Hematopoietic multipotent progenitor cell treated with erythropoietin and hydrocortisone succinate and interleukin-3 and kit ligand, for 17 days (in vitro differentiated cells): ENCODE measurements at places on chromosomes 3 and 15.

- no peak for DNase-seq
Observed at GRCh38 chr15:83278191-83278590, 6.3 kb downstream of the BNC1 start.

GRCh38 chr15:59591356-59591755, 20.2 kb upstream of the GCNT3 start:
- no peak for DNase-seq

GRCh38 chr3:8573342-8573926, 71.2 kb downstream of the SSUH2 start:
- no peak for DNase-seq

- DNase-seq, result no peak
Observed at GRCh38 chr15:84003791-84004503, 231.6 kb upstream of the GOLGA6L4 start.

DNA sequence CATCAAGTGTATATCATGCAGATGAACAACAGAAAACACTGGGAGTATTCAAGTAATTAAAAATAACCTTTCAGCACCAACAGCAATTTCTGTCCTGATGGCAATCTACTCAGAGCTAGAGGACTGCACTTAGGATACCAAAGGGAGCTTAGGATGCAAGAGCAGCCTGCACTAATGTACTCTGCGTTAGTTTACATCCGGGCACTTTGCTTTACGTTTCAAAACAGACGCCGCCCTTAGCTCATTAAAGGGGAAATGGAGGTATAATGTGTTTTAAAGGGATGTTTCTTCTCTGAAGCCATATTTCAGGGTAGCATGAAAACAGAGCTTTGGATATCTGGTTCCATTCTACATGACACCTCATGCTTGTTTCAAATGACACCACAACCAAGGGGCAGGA, 14.0 kb upstream of the B3GNT5 start:
- no peak for DNase-seq

DNA sequence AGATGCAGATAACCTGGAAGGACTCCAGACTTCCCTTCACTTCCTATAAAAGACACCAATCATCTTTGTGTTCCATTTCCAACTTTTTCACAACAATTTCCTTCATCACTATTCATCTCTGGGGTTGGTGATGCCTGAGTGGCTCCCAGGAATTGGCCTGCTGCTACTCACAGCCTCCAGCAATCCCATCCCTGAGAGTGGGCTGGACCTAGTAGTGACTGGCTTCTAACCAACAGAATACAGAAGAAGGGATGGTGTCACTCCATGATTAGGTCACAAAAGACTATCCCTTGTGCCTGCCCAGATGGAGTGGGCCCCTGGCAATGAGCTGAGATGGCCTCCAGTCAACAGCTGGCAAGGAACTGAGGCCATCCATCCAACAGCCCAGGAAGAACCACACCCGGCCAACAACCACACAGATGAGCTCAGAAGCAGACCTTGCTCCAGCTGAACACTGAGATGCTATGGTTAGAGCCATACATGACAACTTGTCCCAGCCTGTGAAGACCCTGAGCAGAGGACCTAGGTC, 20.9 kb downstream of the OCA2 start:
- DNase-seq, result no peak

DNA sequence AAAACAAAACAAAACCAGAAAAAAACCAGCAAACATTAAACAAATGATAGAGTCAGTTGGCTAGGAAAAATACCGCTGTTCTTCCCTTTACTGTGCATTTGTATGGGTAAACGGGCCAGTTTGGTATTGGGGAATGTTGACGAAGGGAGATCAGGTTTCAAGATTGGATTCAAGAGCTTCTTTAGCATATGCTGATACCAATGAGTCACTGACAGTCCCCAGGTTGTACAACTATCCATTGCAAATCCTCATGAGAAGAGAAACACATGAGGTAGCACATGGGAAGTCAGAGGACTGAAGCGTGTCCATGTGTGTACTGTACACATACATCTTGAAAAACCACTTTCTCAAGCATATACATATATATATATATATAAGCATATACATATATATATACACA, 25.6 kb downstream of the TIGIT start:
- DNase-seq, result no peak

DNA sequence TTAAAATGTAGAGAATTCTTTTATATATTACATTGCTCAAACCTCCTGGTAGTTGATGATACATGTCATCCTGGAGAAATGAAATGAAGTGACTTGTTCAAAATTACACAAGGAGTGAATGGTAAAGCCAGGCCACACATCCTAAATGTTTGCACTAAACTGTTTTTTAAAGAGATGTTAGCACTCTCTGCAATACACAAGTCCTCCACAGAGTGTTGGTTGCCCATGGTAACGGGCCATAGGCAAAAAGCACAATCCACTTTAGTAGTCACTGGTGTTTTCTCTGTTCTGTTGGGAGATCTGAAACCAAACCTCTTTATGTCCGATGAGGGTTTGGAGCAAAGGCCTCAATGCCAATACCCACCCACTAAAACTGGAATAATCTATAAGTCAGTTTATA, 907.4 kb downstream of the NTRK3 start:
- DNase-seq, result no peak

GRCh38 chr15:57160823-57161560, 215.3 kb upstream of the CGNL1 start:
- no peak for DNase-seq

- no peak for DNase-seq
Observed at GRCh38 chr3:63981980-63982379, 41.3 kb downstream of the PSMD6 start.

GRCh38 chr3:16146015-16146730, 28.3 kb upstream of the GALNT15 start:
- no peak for DNase-seq

DNA sequence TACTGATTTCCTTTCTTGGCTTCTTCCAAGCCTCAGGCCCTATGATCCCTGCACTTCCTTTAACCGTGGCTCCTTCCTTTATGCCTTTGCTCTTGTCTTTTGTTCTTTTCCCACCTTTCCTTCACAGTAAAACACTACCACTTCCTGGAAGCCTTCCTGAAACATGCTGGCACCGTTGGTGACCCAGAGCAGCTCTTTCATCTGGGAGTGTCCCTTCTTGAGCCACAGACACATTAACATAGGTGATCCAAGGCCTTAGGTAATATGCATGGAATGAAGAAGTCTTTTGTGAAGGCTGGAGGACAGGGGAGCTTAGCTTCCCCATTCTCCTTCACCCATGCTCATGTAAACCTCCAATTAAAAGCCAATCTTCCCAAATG, 39.4 kb downstream of the AMOTL2 start:
- no peak for DNase-seq

DNA sequence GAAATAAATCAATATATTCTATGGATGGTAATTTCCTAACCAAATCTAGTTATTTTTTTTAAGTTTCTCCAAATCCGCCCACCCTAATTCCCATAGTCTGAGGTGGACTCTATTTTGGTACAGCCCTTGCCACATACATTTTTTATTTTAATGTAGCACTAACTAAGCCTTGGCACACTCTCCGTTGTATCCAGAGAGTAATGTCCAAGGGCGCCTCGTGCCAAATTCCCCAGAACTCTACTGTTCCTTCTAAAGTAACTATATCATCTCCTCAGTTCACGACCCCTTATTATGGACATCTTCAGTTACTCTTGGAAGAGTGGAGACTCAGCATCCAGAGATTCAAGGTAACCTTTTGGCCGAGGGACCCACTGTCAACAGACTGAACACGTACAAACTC, 1.3 kb downstream of the VGLL3 start:
- no peak for DNase-seq

DNA sequence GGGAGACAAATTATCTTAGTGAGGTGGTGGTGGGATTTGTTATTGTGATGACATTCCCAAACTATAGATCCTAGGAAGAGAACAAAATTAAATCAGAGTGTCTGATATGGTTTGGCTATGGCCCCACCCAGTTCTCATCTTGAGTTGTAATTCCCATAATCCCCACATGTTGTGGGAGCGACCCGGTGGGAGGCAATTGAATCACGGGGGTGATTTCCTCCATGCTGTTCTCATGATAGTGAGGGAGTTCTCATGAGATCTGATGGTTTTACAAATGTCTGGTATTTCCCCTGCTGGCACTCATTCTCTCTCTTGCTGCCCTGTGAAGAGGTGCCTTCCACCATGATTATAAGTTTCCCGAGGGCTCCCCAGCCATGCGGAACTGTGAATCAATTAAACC, 62.0 kb downstream of the RPL22L1 start:
- no peak for DNase-seq

DNA sequence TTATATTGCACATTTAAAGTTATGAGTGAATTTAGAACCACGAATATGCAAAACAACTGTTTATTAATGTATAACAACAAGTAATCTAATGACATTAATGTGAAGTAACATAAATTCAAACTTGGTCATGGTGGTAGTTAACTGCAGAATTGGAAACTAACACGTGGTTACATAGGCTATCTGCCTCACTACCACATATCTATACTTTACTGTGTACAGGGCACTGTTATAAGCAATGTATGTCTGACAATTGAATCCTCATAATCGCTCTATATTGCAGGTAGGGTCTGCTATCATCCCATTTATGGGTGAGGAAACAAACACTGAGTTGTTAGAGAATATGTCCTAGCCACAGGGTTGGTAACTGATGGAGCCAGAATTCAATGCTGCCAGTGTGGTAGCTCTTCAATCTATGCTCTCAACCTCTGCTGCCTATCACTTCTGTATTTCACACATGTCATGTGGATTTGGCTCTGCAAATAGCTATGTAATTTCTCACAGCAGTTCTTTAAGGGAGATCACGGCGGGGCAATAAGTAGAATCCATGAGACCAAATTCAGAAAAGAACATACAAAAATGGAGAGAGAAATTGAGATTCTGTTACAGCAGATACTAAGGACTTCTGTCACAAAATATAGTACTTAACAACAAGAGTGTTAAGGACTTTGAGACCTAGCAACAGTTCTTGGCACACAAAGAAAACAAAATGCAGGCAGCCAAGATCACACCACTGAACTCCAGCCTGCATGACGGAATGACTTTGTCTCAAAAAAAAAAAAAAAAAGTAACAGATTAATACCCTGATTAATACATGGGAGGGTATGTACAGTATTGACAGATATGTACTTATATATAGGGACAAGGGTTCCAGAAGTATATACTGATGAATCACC, 100.0 kb upstream of the CSPG5 start:
- DNase-seq, result no peak

DNA sequence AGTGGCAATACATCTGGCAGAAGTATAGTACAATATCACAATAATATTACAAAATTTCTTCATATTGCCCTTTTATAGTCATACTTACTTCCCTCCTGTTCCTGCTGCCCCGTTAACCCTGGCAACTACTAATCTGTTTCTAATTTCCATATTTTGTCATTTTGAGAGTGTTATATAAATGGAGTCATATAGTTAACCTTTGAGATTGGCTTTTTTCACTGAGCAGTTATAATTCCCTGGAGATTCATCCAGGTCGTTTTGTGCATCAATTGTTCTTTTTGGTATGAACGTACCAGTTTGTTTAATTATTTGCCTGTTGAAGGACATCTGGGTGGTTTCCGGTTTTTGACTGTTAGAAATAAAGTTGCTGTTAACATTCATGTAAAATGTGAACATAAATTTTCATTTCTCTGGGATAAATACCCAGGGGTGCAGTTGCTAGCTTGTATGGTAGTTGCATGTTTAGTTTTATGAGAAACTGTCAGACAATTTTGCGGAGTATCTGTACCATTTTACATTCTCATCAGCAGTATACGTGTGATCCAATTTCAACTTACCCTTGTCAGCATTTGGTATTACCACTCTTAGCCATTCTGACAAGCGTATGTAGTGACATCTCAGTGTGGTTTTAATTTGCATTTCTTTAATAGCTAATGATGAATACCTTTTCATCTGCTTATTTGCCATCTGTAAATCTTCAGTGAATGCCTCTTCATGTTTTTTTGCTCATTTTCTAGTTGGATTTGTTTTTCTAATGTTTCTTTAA, 32.2 kb upstream of the IL20RB start:
- DNase-seq, result no peak

DNA sequence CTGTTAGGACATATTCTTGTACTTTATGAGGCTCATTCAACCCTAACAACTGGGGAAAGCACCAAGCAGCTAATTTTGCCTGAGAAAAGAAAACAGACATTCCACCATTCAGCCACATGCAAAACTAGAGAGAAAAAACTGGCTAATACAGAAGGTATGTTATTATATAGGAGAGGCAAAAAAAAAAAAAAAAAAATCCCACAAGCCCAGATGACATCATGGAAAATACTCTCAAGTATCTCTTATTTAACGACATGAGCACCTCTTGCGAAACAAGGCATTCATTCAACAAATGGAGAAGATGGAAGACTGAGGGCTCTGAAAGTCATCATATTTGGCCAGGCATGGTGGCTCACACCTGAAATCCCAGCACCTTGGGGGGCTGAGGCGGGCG, 61.5 kb downstream of the PRICKLE2 start:
- no peak for DNase-seq

DNA sequence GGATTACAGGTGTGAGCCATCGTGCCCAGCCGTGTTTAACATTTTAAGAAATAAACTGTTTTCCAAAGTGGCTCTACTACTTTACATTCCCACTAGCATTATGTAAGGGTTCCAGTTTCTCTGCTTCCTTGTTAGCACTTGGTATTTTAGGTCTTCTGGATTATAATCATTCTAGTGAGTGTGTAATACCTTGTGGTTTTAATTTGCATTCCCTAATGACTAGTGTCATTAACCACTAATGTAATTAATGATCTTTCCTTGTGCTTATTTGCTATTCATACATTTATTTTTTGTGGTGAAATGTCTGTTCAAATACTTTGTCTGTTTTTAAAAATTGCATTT, 30.7 kb downstream of the ARIH2 start:
- no peak for DNase-seq

DNA sequence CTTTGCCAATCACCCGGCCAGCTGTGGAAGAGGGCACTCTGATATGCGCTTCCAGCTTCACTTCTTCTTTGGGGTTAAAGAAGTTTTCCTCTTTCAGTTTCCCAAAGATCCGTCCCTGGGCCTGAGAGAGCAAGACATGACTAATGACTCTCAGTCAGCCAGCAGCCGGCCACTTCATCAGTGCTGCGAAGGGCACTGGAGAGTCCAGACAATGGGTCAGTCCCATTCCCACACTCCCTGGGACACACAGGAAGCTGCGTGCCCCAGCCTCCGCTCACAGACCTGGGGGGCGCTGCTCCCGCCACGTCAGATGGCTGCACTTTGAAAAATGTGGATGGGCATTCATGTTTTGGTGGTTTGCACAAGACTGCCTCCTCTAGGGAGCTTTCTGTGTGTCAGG, 63.3 kb downstream of the SENP2 start:
- DNase-seq, result no peak

DNA sequence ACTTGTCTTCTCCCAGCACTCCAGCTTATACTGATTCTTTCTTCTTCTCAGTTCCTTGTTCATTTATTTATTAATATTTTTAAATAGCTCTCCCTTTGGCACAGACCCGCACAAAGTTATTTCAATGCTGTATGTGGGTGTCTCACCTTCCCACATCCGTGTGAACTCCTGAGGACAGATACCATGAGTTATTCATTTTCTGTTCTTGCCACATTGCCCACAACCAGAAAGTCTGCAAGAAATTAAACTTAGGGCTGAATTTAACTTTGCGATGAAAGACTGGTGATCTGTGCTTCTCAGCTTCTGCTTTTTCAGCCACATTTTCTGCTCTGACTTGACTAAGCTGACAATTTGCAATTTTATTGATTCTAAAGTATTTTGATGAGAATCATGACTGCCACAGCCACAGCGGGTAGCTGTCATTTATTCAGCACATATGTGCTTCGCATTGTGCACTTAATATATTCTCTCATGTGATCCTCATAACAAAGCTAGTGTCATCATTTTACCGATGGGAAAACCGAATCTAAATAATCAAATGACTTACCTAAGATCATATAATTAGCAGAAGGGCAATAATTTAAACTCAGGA, 569.8 kb downstream of the EDEM1 start:
- DNase-seq, result no peak
